T-cell (primary cell): ENCODE measurements at places on chromosomes 4 and X. TPM values are rescaled to one million over a fixed set of nuclear protein-coding genes. Genes with fewer than 3 reads are reported as not detected.

SAP30 gene
- total RNA-seq = 5.8 TPM

- H3K36me3 ChIP-seq = no peaks in the 10 kb centered on the region
- DNase-seq = no peak
- no peaks in the 10 kb centered on the region for H3K4me1 ChIP-seq
- no peaks in the 10 kb centered on the region for H3K27me3 ChIP-seq
- no peak overlapping the region for H3K4me3 ChIP-seq
- no peak overlapping the region for H3K27ac ChIP-seq
Observed at GRCh38 chr4:155929833-155930232, 23.8 kb downstream of the CTSO start.

GRCh38 chr4:95181243-95181995 is 367.4 kb downstream of the UNC5C start:
- no peak overlapping the region for H3K27ac ChIP-seq
- no peak overlapping the region for H3K4me3 ChIP-seq
- no peak for DNase-seq
- H3K4me1 ChIP-seq = no peaks in the 10 kb centered on the region
- H3K27me3 ChIP-seq = no peaks in the 10 kb centered on the region

DNA sequence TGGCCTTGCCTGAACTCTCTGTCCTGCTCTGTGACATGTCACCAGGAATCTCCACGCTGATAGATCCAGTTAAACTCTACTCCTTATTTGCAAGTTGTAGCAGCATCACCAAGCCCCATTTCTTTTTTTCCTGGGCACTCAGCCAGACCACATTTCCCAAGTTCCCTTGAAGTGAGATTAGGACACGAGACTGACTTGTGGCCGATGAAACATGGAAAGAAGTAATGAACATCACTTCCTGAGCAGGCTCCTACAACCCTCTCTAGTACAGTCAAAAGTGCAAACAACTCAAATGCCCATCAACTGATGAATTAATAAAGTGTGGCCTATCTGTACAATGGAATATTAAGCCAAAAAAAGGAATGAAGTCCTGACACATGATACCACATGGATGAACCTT is 74.6 kb downstream of the MAP3K15 start:
- no peak overlapping the region for H3K4me3 ChIP-seq
- H3K36me3 ChIP-seq = no peaks in the 10 kb centered on the region
- H3K27ac ChIP-seq = no peak overlapping the region
- no peaks in the 10 kb centered on the region for H3K4me1 ChIP-seq

DNA sequence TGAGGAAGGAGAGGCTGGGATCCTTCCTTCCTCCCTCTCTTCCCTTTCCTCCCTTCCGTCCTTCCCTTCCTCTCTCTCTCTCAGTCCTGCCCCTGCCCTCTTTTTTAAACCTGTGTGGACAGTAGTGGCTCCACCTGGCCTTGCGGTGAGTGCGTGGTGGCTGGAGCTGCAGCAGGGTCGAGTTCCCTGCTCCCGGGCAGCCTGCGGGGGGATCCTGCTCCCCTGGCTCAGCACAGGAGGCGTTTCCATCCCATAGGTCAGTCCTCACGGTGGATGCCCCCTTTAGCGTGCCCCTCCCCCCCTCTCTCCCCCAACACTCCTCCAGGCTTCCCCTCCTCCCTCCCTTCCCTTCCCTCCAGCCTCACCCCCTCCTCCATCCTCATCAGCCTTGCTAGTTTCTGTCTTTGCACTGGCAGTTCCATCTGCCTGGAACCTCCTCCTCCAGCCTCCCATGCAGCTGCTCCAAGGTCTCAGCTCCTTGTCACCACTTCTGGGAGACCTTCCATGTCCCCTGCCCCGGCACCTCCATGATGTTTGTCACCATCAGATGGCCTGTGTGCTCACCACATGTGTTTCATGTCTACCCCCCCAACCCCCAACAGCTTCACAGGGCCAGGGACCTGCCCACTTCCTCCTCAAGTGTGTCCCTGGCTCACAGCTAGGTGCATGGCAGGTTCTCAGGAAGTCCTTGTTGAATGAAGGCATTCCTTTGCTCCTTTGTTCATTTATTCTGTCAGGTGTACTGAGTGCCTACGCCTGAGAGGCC is 68.4 kb downstream of the PSAPL1 start:
- H3K27ac ChIP-seq = no peak overlapping the region
- peaks cover 24% of the 10 kb centered on the region for H3K27me3 ChIP-seq
- no peak for DNase-seq
- no peaks in the 10 kb centered on the region for H3K4me1 ChIP-seq
- no peaks in the 10 kb centered on the region for H3K36me3 ChIP-seq

DNA sequence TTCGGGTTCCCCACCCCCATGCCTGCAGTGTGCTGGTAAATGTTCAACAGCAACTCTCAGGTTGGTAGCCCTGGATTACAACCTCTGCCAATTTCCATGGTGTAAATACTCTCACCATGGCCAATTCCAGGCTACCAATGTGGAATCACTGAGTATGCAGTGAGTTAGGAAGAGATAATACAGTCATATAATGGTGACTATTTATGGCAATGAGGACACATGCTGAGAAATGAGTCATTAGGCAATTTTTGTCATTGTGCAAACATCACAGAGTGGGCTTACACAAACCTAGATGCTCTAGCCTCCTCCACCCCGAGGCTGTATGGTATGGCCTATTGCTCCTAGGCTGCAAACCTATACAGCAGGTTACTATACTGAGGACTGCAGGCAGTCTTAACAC is 4.6 kb upstream of the CLDN24 start:
- H3K27ac ChIP-seq = no peak overlapping the region
- H3K4me1 ChIP-seq = peaks cover under 1% of the 10 kb centered on the region
- no peak for DNase-seq
- H3K4me3 ChIP-seq = no peak overlapping the region
- H3K36me3 ChIP-seq = no peaks in the 10 kb centered on the region

- H3K27ac ChIP-seq = no peak overlapping the region
- no peak for DNase-seq
- no peaks in the 10 kb centered on the region for H3K36me3 ChIP-seq
- H3K4me3 ChIP-seq = no peak overlapping the region
- no peaks in the 10 kb centered on the region for H3K27me3 ChIP-seq
Observed at GRCh38 chr4:165724786-165725185, 148.3 kb upstream of the TLL1 start.

STIM2 gene
- total RNA-seq = 90.6 TPM

SPANXC gene
- total RNA-seq = not detected

- H3K4me3 ChIP-seq = no peak overlapping the region
- peaks cover 7% of the 10 kb centered on the region for H3K36me3 ChIP-seq
- H3K4me1 ChIP-seq = no peaks in the 10 kb centered on the region
- no peak overlapping the region for H3K27ac ChIP-seq
- no peak for DNase-seq
Observed at GRCh38 chrX:19579485-19579884, 64.2 kb upstream of the MAP3K15 start.

GRCh38 chr4:123838474-123838873 is 441.9 kb downstream of the SPRY1 start:
- no peak overlapping the region for H3K4me3 ChIP-seq
- H3K36me3 ChIP-seq = no peaks in the 10 kb centered on the region
- no peaks in the 10 kb centered on the region for H3K27me3 ChIP-seq
- no peak overlapping the region for H3K27ac ChIP-seq
- no peak for DNase-seq
- H3K4me1 ChIP-seq = no peaks in the 10 kb centered on the region

- no peaks in the 10 kb centered on the region for H3K4me1 ChIP-seq
- no peaks in the 10 kb centered on the region for H3K36me3 ChIP-seq
- DNase-seq = no peak
- no peak overlapping the region for H3K4me3 ChIP-seq
Observed at GRCh38 chr4:158801066-158801465, 32.2 kb downstream of the FNIP2 start.

- no peak overlapping the region for H3K4me3 ChIP-seq
- peaks cover 3% of the 10 kb centered on the region for H3K4me1 ChIP-seq
- no peak for DNase-seq
- H3K27ac ChIP-seq = no peak overlapping the region
- no peaks in the 10 kb centered on the region for H3K27me3 ChIP-seq
- H3K36me3 ChIP-seq = no peaks in the 10 kb centered on the region
Observed at GRCh38 chr4:56626420-56626819, 54.7 kb downstream of the HOPX start.

HSD17B13 gene
- total RNA-seq = 0.23 TPM

DNA sequence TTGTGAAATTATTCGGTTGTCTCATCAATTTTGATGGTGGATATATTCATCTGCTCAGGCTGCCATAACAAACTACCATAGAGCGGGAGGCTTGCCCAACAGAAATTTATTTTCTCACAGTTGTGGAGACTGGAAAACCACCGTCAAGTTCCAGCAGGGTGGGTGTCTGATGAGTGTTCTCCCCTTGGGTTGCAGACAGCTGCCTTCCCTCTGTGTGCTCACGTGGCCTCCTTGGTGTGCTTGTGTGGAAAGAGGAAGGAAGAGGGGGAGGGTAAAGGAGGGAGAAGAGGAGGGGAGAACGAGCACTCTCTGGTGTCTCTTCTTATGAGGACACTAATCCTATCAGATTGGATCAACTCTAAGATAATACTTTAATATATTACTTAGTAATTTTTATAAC is 123.8 kb upstream of the TEX13D start:
- no peak overlapping the region for H3K4me3 ChIP-seq
- H3K4me1 ChIP-seq = peaks cover 10% of the 10 kb centered on the region
- no peak overlapping the region for H3K27ac ChIP-seq
- H3K27me3 ChIP-seq = no peaks in the 10 kb centered on the region
- no peak for DNase-seq

- H3K36me3 ChIP-seq = peaks cover 4% of the 10 kb centered on the region
- DNase-seq = no peak
- H3K27ac ChIP-seq = no peak overlapping the region
Observed at GRCh38 chrX:352582-353314, 34.0 kb downstream of the PPP2R3B start.
